ENCODE measurements at places on chromosomes 4 and X.

DNA sequence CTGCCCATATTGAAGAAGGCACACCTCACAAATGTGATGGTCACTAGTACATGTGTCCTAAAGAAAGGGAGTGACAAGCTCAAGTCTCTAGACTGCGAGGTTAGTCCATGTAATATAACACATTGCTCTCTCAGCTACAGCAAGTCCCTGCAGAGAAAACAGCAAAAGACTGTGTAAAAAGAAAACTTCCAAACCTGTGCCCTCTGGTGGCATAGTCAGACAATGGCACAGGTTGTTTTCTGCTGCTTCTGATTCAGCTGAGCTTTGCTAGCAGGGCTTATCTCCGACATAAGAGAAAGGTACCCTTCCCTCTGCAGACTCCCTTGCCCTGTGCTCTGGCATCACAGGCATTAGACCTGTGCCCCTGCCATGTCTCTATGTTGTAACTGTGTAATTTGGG, 1.4 kb upstream of the SERPINA7 start:
- DNase-seq: no peak

- DNase-seq: no peak
Observed at GRCh38 chr4:138967313-138967712, 48.3 kb upstream of the NOCT start.

GRCh38 chrX:107700317-107700774, 72.0 kb downstream of the PRPS1 start:
- no peak for DNase-seq

GRCh38 chr4:15897577-15897976, 41.0 kb downstream of the FGFBP1 start:
- no peak for DNase-seq

DNA sequence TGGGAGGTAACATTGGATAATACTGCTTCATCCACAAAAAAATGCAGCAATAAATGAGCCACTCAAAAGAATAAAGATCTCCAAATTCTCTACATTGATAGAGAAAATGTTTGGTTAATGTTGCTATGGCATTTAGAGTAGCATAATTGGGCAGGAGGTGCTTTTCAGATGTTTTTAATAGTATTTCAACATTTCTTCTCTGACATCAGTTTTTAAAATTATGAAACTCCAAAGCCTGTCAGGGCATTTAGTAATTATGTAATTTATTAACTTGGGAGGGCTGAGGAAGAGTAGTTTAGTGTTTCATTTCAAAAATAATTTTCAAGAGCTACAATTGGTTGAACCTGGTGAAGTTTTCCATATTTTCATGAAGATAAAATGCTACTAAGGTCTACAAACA, 211.3 kb upstream of the INTU start:
- no peak for DNase-seq

GRCh38 chr4:57614257-57614932, 504.2 kb upstream of the IGFBP7 start:
- no peak for DNase-seq

DNA sequence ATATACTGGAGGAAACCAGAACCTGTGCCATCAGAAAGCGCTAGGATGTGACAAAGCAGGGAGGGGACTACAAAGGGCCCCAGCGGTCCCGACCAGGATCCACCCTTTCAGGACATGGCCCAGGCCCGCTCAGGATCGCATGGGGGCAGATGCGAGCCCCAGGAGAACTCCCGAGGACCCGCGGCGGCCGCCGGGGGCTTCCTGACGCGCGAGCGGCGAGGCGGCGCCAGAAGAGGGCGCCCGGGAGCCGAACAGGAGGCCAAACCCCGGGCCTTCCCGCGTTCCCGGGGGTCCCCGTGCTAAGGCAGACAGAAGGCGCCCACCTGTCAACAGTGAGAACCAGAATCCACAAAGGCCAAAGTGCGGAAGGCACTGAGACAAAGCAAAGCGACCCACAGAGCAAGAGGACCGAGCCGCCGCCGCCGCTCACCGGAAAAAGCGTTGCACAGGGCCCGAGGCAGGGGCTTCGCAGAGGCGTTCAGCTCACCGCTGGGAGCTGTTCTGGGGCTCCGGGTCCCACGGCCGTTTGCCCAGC, 7.3 kb upstream of the OPN1LW start:
- DNase-seq: no peak

Data from SIG-M5 (cell line).